KG1 (cell line): ENCODE measurements at places on chromosomes 11 and 22.

DNA sequence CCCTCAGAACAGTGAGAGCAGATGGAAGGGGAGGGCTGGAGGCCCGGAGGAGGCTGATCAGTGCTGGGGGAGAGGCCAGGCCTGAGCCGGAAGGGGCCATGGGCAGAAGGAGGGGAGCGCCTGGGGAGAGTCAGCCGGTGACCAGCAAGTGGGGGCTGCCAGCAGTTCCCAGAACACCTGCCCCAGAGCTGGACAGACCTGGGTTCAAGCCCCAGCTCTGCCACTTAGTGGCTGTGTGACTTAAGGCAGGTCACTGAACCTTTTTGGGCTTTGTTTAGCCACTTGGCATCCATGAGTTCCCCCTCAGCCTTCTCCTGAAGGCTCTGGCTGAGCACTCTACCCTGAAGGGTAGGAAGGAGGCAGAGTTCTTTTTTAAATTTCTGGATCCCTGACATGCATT lies 17.4 kb downstream of the WNT11 start:
- DNase-seq, result no peak

DNA sequence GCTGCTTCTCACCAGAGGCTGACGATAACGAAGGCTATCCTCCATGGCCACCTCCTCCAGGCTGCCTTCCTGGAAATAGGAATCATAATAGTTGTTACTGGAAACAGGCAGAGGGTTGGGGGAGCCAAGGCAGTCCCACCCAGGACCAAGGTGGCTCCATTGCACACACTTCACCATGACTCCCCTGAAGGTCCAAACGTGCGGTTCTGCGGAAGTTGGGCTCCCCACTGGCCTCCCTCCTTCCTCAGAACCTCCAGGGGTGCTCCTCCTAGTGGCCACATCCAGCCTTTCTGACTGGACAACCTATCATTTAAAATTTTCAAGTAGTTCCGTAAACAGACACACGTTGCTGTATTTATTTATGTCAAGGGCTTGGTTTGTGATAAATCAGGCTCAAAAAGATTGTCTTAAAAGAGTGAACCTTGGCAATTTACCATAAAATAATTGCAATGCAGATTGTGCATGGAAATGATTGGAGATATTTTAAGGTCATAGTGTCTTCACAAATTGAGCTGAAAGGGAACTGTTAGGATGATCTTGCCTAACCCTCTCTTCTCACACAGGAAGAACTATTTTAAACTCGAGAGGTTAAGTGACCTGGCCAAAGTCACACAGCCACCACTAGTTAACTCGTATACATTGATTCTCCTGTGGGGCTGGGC lies 1.4 kb upstream of the TCN2 start:
- DNase-seq, result no peak

DNA sequence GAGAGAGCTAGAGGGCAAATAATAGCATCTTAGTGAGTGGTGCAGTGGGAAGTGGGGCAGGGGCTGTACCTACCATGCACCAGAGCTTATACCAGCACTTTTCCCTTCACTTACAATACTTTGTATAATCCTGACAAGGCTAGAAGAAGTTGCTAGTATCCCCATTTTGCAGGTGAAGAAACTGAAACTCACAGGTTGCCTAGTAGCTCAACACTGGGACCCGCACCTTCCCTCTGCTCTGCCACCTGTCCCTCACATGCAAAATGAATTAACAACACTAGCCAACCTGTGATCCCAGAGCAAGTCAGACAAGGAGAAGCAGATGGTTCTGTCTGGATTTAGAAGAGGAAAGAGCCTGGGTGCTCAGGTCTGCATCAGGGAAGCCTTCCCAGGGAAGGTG lies 510.4 kb downstream of the BUD13 start:
- DNase-seq, result no peak

DNA sequence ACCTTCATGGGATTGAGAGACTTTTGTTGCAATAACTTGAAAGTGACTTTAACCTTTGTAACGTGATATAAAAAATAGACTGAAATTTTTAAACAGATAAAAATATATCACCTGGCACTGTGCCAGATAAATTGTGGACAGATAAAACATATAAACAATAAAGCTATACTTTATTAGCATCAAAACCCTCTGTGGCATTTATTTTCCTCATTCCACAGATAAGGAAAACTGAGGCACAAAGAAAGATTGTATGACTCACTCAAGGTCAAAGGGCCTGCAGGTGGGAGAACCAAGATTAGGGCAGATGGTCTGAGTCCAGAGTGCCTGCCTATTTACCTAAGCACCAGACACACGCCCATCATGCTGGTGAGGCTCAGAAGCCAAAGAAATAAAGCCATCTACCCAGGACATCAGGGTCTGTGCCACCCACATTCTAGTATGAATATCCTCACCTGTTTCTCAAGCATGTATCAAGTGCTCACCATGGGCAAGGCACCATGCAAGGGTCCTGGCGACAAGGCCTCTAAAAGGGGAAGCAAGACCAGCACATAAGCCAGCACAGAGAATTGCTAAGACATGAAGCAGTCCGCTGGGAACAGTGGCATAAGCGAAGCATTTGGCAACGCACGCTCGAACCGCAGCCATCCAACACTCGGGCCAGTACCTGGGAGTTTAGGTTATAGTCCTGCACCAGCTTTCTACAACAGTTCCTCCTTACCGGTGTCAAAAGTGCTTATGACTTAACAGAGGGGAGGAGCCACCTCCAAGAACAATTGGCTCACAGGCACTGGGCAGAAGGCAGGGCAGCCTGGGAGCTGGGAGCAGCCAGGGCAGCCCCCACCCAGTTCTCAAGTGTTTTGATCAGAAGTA lies 17.6 kb downstream of the MYH9 start:
- DNase-seq, result no peak

DNA sequence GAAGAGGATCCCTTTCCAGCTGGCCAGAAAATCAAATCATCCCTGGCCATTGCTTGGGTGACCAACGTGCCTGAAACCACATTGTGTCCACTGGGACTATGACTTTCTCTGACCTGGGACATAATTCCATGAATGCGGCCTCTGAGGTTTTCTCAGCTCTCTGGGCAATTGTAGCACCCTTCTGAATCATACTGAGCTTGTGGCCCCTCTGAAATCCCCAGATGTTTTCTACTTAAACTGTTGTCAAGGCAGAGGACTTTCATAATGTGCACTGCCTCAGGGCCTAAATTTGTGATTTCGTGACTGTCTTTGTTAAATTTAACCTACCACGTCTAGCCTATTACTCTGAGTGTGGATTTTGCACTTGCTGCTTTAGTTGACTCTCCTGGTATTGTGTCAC lies 321.1 kb upstream of the PLET1 start:
- DNase-seq, result no peak

DNA sequence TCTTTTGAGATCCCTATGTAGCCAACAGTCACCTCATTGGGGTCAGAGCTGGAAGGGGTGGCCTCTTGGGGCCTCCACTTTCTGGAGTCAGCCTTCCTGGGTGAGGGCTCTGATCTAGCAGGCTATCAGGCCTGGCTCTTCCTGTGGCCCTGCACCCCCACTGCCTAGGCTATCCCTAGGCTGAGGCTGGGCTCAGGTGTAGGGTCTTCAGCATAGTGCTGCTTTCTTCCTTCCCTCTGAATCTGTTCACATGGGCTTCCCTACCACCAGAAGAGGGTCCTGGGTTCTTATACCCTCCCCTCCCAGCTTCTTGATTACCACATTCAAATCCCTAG lies 456 bp upstream of the SPI1 start:
- no peak for DNase-seq

- DNase-seq, result no peak
Observed at GRCh38 chr11:16160146-16160545, 196.2 kb downstream of the SOX6 start.

- no peak for DNase-seq
Observed at GRCh38 chr11:78690352-78690987, 115.8 kb upstream of the NARS2 start.

DNA sequence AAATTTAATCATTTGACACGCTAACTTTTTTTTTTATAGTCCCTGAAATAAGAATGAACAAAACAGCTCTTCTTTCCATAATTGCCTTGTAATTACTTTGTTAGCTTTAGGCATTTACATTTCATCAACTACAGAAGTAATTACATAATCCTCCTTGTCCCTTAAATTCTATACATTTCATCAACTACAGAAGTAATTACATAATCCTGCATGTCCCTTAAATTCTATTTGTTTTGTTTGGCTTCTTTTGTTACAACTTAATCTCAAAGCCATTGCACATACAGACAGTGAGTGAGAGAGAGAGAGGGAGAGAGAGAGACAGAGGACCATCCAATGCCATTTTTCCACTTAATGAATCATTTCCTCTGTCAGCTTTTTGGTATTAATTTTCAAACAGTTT lies 873.2 kb downstream of the METTL15 start:
- DNase-seq, result no peak

- peak; percentile 7 for DNase-seq
Observed at GRCh38 chr11:36177836-36178235, 111.4 kb downstream of the COMMD9 start.

DNA sequence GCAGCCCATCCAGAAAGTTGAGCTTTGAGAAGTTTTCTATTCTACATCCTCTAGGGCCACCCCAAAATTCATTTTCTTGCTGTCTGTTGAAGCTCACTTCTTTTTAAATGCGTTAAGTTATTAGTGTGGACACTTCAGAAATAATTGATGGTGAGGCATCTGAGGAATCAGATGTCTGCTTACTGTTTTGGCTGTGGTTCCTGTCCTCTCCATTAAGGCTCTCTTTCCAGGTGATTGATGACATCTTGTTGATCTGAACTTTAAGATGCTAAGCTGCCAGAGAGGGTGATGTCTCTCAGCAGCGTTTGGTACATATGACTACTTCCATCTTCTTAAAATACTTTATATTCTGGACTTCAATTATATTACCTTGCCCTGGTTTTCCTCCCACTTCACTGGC lies 45.2 kb downstream of the FAT3 start:
- DNase-seq, result no peak

DNA sequence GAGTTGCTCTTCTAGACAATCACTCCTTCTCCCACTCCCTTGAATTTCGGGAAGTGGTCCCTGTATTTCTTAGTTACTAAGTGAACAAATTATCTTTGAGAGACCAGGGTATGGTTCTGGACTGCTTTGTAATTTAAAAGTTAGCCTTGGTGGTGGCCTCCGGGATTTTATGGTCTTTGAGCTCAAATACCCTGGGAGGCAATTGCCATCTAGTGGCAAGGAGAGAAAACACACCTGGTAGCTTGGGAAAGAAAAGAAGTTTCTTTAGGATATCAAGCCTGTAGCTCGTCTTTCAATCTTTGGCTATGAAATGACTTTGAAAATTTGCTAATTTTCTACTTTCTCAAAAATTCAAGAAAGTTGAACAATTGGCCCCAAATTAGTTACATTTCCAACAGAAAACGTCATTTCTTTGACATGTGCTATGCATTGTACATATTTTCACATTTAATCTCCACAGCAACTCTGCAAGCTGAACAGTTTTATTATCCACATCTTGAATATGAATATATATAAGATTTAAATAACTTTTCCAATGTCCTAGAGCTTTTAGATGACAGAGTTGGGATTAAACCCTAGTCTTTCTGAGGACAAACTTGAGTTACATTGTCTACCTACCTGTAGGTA lies 39.1 kb downstream of the MMP27 start:
- DNase-seq, result no peak

DNA sequence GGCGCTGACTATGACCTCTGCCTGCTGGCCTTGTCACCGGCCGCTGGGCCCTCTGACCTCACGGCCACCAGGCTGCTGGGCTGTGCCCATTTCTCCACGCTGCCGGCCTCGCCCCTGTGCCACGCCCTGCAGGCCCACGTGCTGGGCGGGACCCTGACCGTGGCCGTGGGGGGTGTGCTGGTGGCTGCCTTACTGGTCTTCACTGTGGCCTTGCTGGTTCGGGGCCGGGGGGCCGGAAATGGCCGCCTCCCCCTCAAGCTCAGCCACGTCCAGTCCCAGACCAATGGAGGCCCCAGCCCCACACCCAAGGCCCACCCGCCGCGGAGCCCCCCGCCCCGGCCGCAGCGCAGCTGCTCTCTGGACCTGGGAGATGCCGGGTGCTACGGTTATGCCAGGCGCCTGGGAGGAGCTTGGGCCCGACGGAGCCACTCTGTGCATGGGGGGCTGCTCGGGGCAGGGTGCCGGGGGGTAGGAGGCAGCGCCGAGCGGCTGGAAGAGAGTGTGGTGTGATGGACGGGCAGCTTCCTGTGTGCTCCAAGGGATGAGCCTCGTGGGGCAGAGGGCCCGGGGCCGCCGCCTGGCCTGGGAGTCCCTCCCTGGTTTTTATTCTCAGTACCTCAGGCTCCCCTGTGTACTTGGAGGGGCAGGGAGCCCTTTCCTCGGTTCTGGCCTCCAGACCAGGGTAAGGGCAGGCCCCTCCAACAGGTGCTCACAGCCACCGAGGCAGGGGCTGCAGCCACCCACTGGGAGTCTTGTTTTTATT lies 3.0 kb downstream of the LRFN4 start:
- no peak for DNase-seq

DNA sequence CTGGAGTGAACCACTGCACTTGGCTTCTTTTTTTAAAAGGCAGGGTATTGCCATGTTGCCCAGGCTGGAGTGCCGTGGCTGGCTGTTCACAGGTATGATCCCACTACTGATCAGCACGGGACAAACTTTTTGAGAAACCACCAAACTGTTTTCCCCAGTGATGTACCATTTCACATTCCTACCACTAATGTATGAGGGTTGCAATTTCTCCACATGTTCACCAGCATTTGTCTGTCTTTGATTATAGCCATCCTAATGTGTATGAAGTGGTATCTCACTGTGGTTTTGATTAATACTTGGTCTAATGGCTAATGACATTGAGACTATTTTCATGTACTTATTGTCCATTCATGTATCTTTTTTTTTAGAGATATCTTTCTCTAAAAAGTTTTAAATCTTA lies 41.5 kb upstream of the EP300 start:
- no peak for DNase-seq

GRCh38 chr22:17842386-17842785 lies 68.1 kb upstream of the BID start:
- no peak for DNase-seq

DNA sequence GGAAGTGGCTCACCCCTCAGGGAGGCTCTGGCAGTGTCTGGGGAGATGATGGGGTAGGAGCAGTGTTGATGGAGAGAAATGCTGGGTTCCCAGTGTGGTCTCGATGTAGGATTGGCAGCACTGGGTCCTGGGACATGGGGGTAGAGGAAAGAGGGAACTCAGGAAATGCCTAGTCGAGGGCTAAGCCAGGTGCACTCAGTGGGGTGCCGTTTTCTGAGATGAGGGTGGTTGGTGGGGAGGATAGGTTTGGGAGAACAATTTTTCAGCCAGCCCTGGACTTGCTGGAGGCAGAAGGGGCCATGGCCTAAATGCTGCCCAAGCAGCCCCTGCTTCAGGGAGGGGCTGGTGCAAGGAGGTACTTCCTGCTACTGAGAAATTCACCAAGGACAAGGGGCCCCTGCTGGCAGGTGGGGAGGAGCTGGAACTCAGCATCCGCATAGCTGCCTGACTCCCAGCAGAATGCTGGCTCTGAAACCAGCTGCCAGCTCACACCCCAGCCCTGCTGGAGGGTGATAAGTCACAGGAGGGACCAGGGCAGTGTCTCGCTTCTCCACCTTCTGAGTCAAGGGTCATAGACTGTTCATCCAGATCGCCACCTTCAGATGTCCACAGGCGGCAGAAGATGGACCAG lies 6.0 kb downstream of the CCDC157 start:
- no peak for DNase-seq

GRCh38 chr11:60130496-60130895 lies 42.0 kb downstream of the MS4A2 start:
- DNase-seq, result peak; percentile 45

GRCh38 chr11:74030723-74031676 lies 22.1 kb upstream of the UCP3 start:
- DNase-seq, result no peak
